ENCODE measurements at places on chromosomes 5 and 9.

DNA sequence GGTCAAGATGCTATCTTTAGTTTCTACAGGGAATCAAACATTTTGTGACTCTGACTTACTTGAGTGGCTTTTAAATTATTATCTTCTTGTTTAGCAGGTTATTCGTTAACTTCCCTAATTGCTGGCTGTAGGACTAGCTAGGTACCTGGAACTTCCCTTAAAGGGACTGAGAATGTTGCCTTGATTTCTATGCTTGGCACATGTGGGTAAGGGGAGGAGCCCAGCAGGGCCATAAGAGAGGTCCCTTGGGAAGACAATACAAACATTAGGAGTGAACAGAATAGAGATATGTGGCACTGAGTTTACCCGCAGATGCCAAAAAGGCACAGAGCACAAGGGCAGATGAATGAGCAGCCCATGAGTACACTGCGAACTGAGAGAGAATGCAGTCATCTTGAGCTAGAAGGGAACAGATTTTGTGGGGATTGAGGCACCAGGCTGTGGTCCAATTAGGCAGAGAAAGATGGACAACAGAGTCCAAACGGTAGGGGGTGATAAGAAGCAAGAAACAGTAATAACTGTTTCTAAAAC, 9.8 kb downstream of the CKMT2 start:
- no peak for DNase-seq

DNA sequence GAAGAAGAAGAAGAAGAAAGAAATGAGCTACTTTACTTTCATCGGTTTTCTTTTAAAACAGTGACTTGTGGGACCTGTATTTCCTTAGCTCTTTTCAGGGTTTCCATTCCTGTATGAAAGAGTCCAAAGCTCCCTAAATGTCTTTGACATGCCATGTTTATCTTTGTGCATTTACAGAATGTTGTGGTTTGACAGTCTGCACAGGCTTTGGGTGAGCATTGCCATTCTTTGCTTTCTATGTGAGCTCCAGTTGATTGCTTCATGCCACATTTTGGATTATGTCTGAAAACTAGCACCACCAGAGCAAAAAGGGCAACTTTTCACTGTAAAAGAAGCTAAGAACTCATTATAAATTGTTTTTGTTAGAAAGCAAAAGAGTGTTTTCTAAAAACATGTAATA, 733.4 kb downstream of the TLE4 start:
- DNase-seq: no peak

DNA sequence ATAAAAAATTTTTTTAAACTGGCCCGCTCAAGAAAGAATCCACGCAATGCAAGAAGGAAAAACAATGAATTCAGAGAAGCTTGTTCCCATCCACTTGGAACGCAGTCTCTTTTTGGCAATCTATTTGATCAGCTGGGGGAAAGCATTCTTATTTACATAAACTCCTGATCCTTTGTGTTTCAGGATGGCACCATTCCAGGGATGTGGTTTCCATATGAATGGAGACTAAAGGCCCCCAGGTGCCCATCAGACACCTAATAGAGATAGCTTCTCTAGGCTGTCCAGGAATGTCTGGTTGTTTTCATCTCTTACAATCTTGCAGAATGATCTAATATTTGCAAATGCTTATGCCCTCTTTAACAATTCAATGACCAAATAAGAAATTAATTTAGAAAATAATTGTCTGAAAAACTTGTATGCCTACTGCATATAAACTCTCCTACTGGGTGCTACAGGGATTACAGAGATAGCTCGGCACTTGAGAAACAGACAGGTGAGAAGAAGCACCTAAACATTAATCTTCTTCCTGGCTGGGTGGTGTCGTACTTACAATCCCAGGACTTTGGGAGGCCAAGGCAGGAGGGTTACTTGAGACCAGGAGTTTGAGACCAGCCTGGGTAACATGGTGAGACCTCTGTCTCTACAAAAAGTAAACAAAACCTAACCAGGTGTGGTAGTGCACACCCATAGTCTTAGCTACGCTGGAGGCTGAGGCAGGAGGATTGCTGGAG, 3.0 kb upstream of the RASGRF2 start:
- DNase-seq: no peak

DNA sequence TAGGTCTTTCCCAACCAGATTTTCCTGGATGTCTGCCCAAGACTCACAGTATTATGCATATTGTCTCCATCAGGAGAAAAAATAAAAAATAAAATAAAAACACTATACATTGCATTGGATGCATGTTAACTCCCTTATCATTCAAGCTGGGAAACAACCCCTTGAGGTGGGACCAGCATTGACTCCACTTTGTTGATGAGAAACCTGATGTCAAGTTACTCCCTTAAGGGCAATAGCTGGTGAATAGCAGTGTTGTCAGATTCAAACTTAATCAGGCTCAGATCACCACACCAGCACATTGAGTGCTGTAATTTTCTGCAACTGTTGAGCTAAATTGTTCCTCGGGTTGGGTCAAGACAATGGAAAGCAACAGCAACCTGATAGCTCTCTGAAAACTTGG, 264.0 kb upstream of the TRIM32 start:
- DNase-seq: no peak

DNA sequence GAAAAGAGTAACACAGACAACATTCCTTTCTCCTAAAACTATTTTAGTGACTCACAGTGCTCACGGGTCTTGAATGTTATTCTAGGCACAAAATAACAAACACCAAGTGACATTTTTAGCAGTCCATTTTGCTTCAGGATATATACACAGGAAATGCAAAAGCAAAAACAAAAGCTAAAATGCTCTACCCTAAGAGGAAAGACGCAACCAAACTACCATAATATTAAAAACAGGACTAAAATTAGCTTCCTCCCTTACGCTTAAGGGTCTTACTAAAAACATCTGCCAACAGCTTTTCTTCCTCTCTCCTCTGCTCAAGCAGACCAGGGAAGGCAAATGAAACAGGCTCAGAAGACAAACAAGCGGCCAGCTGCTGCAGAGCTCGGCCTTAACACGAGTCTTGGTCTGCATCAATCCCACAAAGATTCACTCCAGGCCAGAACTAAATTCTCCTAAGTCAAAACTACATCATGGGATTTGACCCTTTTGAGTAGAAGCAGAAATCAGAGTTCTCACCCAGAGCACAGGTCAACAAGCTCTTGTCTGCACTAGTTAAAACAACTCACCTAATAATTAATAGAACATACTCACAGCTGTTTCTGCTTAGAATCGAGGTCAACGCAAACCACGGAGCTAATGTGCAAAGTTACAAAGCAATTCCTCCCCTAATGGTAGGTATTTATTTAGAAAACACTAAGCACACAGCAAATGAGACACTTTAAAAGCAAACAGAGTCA, 62.3 kb downstream of the RAPGEF1 start:
- DNase-seq: no peak

DNA sequence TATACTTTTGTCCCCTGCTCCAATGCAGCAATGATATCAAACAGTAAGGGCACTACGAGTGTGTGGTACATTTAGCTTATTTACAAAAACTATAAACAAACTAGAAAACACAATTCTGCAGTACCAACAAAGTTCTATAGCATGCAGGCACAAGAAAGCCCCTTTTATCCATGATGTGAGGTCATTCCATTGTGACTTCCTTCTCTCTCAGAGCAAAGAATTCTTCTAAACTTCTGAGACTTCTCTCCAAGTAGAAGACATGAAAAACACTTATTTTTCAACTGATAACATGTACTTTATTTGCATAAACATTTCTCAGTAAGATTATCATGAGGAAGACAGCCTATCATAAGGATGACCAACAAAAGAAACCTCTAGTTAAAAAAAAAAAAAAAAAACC, 569.8 kb downstream of the TLE1 start:
- no peak for DNase-seq

DNA sequence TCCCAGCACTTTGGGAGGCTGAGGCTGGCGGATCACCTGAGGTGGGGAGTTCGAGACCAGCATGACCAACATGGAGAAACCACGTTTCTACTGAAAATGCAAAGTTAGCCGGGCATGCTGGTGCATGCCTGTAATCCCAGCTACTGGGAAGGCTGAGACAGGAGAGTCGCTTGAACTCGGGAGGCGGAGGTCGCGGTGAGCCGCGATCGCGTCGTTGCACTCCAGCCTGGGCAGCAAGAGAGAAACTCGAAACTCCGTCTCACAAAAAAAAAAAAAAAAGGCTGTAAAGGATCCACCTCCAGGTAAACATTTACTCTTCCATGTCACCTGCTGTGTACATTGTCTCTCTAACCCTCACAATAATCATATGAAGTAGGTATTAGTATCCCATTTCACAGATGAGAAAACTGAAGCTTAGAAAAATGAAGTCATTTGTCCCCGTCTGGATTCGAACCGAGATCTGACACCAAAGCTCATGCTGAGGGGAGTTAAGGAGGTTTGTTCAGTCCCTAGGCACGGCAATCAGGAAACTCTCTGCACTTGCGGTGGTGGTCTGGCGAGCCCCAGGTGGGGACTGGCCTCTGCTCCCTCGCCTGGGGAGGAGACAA, 494 bp upstream of the DOCK2 start:
- DNase-seq: no peak

DNA sequence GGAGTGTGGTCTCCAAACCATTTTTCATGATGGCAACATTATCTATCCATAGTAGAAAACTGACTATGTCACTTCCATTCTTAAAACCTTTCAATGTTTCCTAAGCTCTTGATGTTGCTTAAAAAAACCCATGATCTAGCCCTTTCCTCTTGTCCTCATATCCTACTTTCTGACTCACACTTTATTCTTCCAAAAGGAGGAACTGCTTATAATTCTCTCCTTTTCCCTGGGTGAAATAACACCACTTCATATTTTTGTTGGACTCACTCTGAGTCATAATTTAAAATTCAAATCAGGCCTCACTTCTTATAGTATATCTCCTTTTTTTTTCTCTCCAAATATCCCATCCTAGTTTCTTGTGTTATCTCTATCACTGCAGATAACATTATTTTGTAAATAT, 513.9 kb downstream of the MAN2A1 start:
- no peak for DNase-seq

DNA sequence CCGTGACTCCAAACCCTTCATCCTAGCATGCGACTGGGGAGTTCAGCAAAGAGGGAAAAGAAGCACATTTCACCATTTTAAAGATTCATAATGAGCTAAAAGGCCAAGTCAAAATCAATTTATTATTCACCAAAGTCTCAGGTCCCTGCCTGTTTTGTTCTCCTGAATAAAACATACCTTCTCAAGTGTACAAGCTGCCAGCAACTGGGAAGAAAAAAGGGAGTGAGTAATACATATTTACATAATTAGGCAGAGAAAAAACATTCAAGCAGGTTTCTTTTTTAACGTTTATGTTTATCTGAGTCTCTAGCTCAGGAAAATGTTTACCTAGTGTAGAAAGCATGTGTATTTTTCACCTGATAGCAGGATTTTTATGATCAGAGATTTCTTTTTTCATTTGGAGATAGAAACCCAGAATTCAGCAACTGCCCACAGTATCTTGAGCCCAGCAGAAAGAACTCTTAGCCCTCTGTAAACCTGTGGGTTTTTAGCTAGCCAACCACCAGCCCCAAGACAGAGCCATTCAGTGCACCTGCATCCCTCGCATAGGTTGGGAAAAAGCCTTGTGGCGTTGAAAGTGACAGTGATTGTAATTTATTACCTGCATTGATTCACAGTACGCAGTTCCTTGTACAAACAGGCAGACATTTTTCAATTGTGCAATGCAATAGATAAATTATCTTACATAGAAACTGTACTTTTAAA, 117.9 kb upstream of the GRIA1 start:
- no peak for DNase-seq
